ENCODE measurements at places on chromosomes 5 and 9.
A peak's percentile ranks its signal among the peaks of the same experiment; 100 is the strongest.

- no peak for DNase-seq
These were observed 59.5 kb upstream of the TMEM215 start for GRCh38 chr9:32723789-32724325.

- DNase-seq = no peak
These were observed 156.6 kb upstream of the DMRT1 start for GRCh38 chr9:684941-685340.

DNA sequence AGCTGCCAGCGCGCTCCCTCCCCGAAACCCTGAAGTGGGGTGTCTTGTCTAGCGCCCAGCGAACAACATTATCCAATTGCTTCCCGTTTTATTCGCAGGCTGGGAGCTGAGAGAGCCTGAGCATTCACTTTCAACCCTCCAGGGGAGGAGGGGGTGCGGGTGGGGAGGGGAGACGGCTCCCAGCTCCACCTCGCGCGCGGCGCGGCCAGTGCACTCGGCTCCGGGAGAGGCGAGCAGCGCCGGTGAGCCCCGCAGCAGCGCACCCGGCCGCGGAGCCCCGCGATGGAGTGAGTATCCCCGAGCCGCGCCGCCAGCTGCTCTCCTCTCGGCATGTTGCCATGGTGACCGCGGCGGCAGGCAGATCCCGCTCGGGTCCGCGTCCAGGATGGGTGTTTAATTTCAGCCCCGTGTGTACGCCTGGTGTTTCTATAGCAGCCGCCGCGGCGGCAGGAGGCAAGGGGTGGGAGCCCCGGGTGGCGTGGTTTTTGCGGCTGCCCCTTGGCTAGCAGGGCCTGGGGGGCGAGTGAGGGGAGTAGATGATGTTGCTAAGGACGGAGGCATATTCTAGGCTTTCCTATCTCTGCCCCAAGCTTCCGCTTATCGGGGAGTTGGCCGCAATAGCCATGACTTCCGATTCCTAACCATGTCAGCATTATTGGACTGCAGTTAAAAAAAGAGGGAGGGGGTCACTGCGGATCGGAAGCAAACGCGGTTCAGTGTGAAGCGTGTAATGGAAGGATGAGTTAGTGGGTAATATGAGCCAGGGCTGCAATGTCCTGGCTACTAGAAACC, 139.2 kb upstream of the PALM2AKAP2 start:
- no peak for DNase-seq

DNA sequence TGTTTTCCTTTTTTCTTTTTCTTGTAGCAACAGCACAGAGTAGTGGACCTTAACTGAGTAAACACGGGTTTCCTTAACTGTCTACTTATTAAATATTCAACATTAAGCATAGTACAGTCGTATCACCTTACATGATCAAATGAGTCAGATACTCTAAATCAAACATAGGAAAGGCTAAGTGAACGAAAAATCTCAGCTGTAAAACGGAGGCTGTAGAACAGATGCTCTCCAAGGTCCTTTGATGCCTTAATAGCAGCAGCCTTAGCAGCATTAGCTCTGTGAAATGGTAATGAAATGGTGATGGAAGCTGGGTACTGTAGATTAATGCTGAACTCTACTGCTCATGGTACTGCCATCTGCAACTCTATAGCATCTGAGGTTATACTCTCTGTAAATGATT, 1433.3 kb upstream of the C9orf72 start:
- no peak for DNase-seq

DNA sequence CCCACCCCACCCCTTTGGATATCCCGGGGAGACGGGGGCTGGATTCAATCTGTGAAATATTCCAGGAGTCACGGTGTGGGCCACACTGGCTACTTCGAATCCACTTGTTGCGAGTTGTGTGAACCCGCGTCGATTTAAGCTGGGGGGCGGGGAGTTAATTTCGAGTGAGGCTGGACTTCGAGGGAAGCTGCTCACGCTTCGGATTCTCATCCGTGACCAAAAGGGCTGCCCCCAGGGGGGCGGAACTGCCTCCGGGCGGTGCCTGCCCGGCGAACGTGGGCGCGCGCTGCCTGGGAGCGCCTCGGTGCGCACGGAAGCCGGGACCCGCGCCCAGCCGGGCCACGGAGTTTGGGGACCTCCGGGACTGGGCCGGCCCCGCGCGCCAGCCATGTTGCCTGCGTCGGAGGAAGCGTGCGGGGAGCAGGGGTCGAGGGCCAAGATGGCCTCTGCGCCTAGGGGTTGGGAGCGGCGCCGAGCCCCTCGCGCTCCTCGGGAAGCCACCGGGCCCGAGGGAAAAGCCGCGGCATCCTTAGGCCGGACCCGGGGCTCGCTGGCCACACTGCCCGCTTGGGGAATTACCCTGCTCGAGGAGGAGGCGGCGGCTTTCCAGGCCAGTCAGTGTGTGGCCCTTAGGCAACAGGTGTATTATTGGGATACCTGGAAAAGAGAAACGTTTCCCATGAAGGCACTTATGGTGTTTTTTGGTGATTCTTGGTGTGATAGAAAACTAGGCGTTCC, 975 bp downstream of the OCLN start:
- DNase-seq = no peak

DNA sequence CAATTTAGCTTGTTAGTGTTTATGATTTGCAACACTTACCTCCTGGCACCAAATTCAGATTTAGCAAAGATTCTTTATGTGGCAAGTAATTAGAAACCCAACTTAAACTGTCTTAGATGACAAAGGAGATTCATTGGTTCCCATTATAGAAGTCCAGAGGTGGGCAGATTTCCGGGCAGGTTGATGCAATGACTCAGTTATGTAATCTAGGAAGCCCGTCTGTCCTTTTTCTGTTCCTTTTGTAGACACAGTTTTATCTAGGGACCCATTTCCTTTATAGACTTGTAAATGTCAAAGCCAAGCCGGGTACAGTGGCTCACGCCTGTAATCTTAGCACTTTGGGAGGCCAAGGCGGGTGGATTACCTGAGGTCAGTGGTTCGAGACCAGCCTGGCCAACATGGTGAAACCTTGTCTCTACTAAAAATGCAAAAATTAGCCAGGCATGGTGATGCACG, 20.3 kb upstream of the ANKRD33B start:
- no peak for DNase-seq

- no peak for DNase-seq
These were observed at the start of gene TMEM171 for GRCh38 chr5:73120222-73121118. TSS of gene TMEM171 (plus strand) at chr5:73120575. CDS start at chr5:73123374, 2,799 bp downstream.

DNA sequence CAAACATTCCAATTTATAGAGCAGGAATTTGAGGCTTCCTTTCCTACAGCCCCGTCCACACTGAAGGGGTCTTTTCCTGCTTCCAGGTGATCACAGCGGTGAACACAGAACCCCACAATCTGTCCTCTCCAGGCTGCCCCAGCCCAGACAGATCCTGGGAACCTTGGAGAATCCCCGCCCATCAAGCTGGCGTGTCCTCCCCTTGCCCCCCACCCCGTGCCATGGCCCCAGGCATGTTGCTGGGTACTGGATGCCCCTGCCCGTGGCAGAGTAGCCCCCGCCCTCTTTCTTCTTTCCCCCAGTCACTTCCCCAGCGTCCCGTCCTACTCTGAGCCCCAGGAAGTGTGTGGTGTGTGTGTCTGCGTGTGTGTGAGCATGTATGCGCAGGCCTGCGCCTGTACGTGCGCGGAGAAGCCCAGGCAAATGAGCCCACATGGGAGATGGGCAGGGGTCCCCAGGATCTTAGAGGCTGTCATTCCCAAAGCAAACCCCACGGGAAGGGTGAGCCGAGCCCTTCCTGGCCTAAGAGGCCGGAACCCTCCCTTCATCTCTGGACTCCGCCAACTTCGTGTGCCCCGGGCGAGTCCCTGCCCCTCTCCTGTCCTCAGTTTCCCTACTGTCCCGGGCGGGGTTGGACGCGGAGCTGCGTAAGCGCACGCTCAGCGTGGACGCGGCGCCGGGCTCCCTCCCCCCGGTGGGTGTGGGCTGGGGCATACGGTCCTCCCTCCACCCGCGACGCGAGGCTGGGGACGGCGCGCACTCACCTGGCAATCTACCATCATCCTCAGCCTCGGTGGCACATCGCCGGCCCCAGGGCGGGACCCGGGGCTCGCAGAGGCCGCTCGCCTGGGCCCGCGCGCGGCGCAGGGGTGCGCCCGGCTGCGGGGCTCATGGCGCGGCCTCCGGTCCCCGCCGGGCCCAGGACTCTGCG, 15.2 kb downstream of the GBGT1 start:
- peak; percentile 80 for DNase-seq

DNA sequence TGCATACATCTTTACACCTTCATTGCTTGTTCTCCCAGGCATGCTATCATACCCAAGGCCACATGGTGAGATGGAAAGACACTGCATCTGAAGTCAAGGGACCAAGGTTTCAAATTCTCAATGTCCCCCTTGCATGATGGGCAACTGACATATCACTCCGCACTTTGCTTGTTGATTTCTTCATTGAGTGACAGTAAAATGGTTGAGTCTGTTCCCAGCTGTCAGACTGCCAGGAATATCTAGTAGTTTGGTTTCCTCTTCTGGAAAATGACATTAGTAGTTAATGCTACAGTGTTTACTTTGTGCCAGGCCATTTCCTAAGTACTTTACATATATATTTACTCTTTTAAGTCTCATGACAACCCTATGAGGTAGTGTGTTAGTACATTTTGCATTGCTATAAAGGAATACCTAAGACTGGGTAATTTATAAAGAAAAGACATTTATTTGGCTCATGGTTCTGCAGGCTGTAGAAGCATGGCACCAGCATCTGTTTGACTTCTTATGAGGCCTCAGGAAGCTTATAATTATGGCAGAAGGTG, 114.4 kb downstream of the PCSK1 start:
- DNase-seq = no peak

- no peak for DNase-seq
These were observed 4.6 kb upstream of the SMIM32 start for GRCh38 chr5:136197462-136198142.

GRCh38 chr5:56676091-56676768, 139.1 kb upstream of the MAP3K1 start:
- no peak for DNase-seq

DNA sequence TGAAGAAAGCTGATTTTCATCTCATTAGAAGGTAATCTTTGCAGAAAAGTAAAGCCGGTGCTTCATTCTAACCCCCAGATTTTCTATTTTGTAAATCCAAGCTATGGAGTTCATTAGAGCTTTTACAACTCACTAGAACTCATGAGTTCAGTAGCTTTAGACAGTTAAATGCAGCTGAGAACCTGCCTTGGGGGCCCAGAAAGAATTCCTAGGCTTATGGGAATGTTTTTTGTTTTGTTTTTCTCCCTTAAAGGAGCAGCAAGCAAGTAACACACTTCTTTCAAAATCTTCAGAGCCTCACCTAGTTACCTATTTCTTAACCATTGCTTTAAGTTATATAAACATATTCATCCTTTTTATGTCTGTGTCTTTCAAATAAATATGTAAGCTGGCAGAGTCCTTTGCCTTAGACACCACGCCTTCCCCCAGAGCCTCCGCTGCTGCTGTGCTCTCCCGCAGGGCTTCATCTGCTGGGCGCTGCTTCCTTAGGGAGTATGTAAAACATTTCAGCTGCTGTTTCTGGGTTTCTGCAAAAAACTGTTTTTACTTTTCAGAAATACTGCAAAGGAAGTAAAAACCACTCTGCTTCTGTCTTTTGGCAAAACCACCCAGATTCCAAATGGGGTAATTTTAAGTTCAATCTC, 132.9 kb downstream of the CDC42SE2 start:
- no peak for DNase-seq

GRCh38 chr9:70422371-70423043, 8.1 kb upstream of the KLF9 start:
- DNase-seq = no peak

DNA sequence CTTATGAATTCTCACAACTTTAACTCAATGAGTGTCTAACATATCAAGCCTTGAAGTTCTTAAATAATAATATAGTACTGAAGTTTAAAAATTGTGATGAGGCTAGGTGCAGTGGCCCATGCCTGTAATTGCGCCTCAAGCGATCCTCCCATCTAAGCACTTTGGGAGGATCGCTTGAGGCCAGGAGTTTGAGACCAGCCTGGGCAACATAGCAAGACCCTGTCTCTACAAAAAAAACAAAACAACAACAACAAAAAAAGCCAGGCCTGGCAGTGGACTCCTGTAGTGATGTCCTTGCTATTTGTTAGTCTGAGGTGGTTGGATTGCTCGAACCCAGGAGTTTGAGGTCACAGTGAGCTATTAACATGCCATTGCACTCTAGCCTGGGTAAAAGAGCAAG, 98.4 kb downstream of the ADGRV1 start:
- DNase-seq = no peak

- no peak for DNase-seq
These were observed 96.7 kb downstream of the EDIL3 start for GRCh38 chr5:84287951-84288350.

GRCh38 chr9:114721491-114722079, 39.6 kb upstream of the TEX48 start:
- no peak for DNase-seq

- DNase-seq = no peak
These were observed 180.1 kb downstream of the TTLL11 start for GRCh38 chr9:121912812-121913627.

- no peak for DNase-seq
These were observed 26.4 kb downstream of the ANXA1 start for GRCh38 chr9:73178044-73178443.

DNA sequence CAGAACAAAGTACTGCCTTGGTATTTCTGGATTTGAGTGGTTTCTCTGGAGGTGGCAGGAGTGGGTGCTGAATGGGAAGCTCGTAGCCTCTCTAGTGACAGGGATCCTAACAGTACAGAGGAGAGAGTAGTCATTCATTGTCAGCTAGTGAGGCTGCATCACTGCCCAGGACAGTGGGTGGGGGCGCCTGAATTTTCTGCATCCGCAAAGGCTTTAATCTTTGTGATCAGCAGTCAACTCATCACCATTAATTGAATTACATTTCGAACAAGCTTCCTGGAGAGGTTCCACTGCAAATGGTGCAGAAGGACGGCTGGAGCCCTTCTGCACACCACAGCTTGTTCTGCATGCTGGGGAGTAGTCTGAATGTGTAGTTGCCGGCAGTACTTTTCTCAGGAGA, 77.5 kb downstream of the HSPA4 start:
- DNase-seq = no peak

DNA sequence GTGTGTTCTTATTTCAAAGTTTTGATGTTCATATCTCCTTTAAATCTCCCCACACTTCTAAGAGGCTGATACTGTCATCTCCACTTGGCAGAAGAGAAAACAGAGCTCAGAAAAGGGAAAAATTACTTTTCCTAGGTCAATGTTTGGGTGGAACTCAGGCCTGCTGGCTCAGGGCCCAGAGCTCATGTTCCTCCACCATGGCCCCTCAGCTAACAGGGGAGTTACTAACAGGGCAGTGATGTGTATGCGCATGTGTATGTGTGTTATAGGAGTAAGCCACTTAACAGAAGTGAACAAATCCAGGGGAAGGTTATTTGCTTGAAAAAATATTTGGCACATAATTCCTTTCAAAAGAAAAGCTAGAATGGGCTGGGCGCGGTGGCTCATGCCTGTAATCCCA, 2.5 kb downstream of the C1QTNF2 start:
- DNase-seq = no peak

Measured in CD4-positive, alpha-beta T cell treated with Interleukin-15 for 1 hour (primary cell).